ENCODE measurements at places on chromosomes 5 and 9. TPM values are rescaled to one million over a fixed set of nuclear protein-coding genes. Genes with fewer than 3 reads are reported as not detected.

The ARID3C gene
- 0.26 TPM for total RNA-seq

The GMCL2 gene
- not detected for total RNA-seq

The CCNJL gene
- 7.2 TPM for total RNA-seq

The RMRP gene
- total RNA-seq, result 16,039 TPM

GRCh38 chr5:178291969-178292825 is 59.6 kb upstream of the PHYKPL start:
- H3K27ac ChIP-seq, result no peak overlapping the region
- DNase-seq, result no peak
- H3K4me3 ChIP-seq, result no peak overlapping the region
- peaks cover 49% of the 10 kb centered on the region for H3K4me1 ChIP-seq
- H3K27me3 ChIP-seq, result peaks cover 32% of the 10 kb centered on the region

GRCh38 chr9:126619361-126620135 is 5.8 kb downstream of the LMX1B start:
- no peak for DNase-seq
- no peak overlapping the region for H3K27ac ChIP-seq
- H3K4me3 ChIP-seq, result peak overlapping the region; percentile 70
- peaks cover 8% of the 10 kb centered on the region for H3K36me3 ChIP-seq
- peaks cover 31% of the 10 kb centered on the region for H3K4me1 ChIP-seq
- peaks cover 95% of the 10 kb centered on the region for H3K27me3 ChIP-seq

DNA sequence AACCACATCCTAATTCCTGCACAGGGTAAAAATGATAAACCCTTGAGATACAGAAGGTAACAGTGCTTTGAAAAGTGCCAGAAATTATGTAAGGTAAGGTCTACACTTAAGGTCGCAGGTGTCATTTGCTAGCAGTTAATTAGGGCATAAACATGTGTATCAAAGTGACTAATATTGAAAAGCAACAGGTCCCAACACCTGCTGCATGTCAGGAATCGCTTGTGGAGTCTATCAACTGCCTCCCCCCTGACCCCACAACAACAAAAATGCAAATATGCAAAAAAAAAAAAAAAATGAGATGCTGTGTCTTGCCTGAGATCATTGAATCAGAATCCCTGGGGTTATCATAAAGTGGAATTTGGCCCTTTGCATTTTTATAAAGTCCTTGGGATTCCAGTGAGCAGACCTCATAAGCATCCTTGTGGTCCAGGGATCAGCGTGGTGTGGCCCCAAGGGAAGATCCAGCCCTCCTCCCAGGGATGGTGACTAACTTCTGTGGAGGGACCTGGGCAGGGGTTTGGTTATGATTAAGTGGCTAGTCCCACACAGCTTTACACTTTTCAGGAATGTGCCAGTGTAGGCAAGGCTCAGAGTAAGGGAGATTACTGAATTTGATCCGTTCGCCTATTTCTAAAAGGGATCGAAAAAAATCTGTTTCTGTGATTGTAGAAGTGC is 92.5 kb upstream of the TNFSF8 start:
- no peak for DNase-seq
- peaks cover 20% of the 10 kb centered on the region for H3K36me3 ChIP-seq
- no peaks in the 10 kb centered on the region for H3K4me1 ChIP-seq
- H3K4me3 ChIP-seq, result no peak overlapping the region

- no peak overlapping the region for H3K27ac ChIP-seq
- H3K36me3 ChIP-seq, result peaks cover 3% of the 10 kb centered on the region
- no peak overlapping the region for H3K4me3 ChIP-seq
- peaks cover 41% of the 10 kb centered on the region for H3K4me1 ChIP-seq
Measured at GRCh38 chr9:94900222-94901018, 173.9 kb downstream of the AOPEP start.

DNA sequence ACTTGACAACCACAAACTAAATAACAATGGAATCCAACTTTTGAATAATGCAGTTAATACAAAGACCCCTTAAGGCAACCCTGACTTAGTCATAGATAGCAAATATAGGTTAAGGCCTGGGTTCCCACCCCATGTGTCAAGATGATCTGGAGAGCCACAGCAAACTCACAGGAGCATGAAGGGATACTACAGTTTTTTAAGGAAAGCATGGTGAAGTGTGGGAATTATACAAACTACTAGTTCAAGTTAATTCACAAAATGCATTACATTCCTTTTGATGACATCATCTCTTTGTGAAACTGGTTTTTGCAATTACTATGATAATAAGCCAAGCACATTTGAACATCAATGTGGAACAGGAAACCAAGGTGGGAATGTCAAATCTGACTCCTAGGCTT is 50.6 kb downstream of the LHFPL2 start:
- H3K27ac ChIP-seq, result no peak overlapping the region
- peaks cover 65% of the 10 kb centered on the region for H3K4me1 ChIP-seq
- no peaks in the 10 kb centered on the region for H3K27me3 ChIP-seq
- no peak overlapping the region for H3K4me3 ChIP-seq
- DNase-seq, result no peak

GRCh38 chr5:87432460-87432859 is 19.7 kb upstream of the CCNH start:
- H3K4me3 ChIP-seq, result no peak overlapping the region
- no peaks in the 10 kb centered on the region for H3K27me3 ChIP-seq
- no peak for DNase-seq
- no peaks in the 10 kb centered on the region for H3K4me1 ChIP-seq

GRCh38 chr5:91109634-91110033 is 273.5 kb downstream of the ARRDC3 start:
- no peaks in the 10 kb centered on the region for H3K27me3 ChIP-seq
- no peaks in the 10 kb centered on the region for H3K4me1 ChIP-seq
- no peak overlapping the region for H3K27ac ChIP-seq
- H3K4me3 ChIP-seq, result no peak overlapping the region
- no peak for DNase-seq
- peaks cover 5% of the 10 kb centered on the region for H3K36me3 ChIP-seq

DNA sequence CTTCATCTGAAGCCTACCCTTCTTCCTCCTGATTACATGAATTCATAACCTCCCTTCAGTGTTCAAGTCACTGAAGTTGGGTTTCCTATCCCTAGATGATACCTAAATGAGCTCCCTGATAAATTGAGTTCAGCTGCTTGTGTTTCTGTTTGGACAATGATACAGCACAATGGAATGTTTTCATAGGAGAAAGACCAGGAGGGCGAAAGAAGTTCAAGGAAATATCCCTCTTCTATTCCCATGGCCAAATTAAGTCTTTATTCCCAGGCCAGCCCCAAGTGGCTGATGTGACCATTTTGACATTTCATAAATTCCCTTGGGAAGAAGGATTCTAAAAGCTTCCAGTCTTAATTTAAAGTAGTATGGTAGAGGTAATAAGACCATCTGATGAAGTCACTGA is 555.8 kb upstream of the CLINT1 start:
- no peak overlapping the region for H3K27ac ChIP-seq
- peaks cover 5% of the 10 kb centered on the region for H3K4me1 ChIP-seq
- no peaks in the 10 kb centered on the region for H3K36me3 ChIP-seq
- H3K4me3 ChIP-seq, result no peak overlapping the region
- DNase-seq, result no peak

- peak overlapping the region; percentile 49 for H3K27ac ChIP-seq
- no peaks in the 10 kb centered on the region for H3K27me3 ChIP-seq
- peaks cover 23% of the 10 kb centered on the region for H3K4me1 ChIP-seq
- no peak for DNase-seq
- peaks cover 46% of the 10 kb centered on the region for H3K36me3 ChIP-seq
- peak overlapping the region; percentile 48 for H3K4me3 ChIP-seq
Measured at GRCh38 chr5:9440517-9440916, 105.4 kb downstream of the SEMA5A start.

DNA sequence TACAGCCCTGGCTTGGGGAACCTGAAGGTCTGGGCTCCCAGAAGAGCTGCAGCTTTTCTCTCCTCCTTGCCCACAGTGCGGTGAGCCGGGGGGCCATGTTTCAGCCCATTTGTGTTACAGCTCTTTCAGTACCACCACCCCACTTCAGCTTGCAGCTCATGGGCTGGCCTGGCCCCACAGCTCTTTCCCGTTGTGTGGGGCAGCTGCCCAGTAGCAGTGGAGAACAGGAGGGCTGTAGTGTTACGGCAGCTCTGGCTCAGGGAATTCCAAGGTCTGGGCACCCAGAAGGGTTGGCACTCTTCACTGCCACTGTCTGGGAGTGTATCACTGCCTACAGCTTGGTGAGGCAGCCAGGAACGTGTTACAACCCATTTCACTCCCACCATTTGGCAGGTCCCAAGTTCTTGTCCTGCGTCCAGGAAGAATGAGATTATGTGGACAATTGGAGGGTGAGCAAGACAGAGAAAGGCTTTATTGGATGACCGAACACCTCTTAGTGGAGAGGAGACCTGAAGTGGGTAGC is 390.5 kb downstream of the KDM4C start:
- H3K4me3 ChIP-seq, result no peak overlapping the region
- no peak for DNase-seq
- no peaks in the 10 kb centered on the region for H3K36me3 ChIP-seq
- H3K27me3 ChIP-seq, result no peaks in the 10 kb centered on the region

GRCh38 chr5:131394128-131394527 is 130.3 kb downstream of the CDC42SE2 start:
- H3K27me3 ChIP-seq, result no peaks in the 10 kb centered on the region
- no peak overlapping the region for H3K4me3 ChIP-seq
- DNase-seq, result no peak
- H3K36me3 ChIP-seq, result peaks cover 48% of the 10 kb centered on the region
- H3K4me1 ChIP-seq, result peaks cover 7% of the 10 kb centered on the region
- peak overlapping the region; percentile 36 for H3K27ac ChIP-seq

GRCh38 chr9:124843456-124844034 is 9.7 kb upstream of the WDR38 start:
- no peaks in the 10 kb centered on the region for H3K36me3 ChIP-seq
- no peak overlapping the region for H3K27ac ChIP-seq
- DNase-seq, result no peak
- H3K4me3 ChIP-seq, result no peak overlapping the region
- H3K27me3 ChIP-seq, result no peaks in the 10 kb centered on the region

GRCh38 chr5:74294231-74294705 is 346.3 kb downstream of the ENC1 start:
- peaks cover 4% of the 10 kb centered on the region for H3K27me3 ChIP-seq
- no peak overlapping the region for H3K27ac ChIP-seq
- no peaks in the 10 kb centered on the region for H3K4me1 ChIP-seq
- no peaks in the 10 kb centered on the region for H3K36me3 ChIP-seq

DNA sequence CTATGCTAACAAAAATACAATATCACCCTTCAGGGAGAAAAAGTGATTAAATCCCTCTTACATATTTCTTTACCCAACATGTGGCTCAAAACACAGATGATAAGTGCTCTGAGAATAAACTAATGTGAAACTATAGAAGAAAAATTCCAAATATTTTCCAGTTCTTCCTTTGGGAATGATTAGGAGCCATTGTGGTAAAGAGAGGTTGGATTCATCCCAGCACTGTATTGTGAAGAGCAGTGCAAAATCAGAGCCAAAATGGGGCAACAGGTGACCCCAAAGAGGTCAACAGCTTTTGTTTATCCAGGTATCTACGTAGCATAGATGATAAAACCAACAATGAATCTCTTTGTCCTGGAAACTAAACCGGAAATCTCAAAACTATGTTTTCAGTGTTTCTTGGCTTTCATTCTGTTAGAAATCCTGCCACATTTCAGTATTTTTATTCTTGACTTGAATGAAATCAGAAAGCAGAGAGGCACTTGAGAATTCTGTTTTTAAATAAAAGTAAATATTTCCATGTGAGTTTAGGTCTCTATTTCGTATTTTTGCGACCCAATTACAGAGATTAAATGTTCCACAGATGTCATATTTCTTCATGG is 120.4 kb upstream of the FST start:
- no peaks in the 10 kb centered on the region for H3K27me3 ChIP-seq
- no peak for DNase-seq
- no peak overlapping the region for H3K4me3 ChIP-seq
- no peak overlapping the region for H3K27ac ChIP-seq

Data from type B pancreatic cell (in vitro differentiated cells).